ENCODE measurements at places on chromosomes 7 and 10.

DNA sequence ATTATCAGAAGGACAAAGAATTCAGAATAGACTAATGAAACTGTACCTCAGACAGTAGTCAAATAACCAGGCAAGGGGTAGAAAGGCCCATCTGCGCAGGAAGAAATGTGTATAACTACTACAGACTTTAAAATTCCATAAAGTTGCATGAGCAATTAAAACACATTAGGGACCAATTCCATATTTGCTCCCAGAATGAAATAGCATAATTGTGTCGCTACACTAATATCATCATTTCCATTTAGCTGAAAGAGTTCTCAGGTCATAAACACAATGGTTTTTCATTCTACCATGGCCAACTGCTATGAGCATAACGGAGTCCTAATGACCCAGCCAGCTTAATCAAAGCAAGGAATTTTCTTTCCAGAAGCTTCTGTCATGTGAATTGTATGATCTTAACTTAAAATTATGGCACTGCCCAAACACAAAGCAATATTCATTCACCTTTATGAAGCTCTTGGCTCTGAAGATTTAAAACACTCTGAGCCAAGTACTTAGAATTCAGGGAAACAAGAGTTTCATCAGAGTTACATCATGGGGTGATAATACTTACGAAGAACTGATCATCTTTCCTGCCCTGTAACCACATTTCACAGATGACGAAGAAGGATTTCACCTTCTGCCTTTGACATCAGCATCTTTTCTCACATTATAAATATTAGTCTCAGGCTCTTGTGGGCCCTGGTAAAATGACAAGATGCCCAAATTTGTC is 98.1 kb upstream of the DOCK1 start:
- DNase-seq = no peak

- DNase-seq = no peak
Measured at GRCh38 chr7:91431601-91432000, 167.4 kb downstream of the FZD1 start.

DNA sequence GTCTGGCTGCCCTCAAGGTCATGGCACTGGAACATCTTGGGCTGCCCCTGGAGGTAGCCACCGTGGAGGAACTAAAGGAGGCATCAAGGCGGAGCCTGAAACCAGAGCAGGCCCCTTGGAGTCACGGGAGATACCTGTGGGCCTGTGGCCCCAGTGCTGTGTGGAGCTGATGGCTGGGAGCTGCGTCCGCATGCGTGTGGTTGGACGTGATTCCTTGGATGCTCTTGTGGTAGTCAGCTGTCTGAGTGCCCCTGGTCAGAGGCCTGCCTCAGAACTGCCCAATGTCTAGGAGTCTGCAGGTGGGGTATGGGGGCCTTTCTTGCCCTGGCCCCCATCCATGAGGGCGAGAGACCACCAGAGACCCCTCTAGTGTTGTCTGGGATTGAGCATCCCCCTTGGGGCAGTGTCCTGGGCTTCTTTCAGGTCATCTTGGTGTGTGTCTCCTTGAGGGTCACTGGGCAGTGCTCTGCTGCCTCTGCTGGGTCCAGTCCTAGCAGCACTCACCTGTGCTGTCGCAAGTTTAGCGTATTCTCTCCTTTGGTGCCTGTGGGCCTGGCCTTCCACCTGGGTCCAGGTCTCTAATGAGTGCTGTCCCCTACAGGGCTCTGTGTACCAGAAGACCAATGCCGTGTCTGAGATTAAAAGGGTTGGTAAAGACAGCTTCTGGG is 8.1 kb downstream of the PGAM2 start:
- DNase-seq = no peak

- DNase-seq = no peak
Measured at GRCh38 chr7:44222074-44222473, 21.3 kb downstream of the YKT6 start.

DNA sequence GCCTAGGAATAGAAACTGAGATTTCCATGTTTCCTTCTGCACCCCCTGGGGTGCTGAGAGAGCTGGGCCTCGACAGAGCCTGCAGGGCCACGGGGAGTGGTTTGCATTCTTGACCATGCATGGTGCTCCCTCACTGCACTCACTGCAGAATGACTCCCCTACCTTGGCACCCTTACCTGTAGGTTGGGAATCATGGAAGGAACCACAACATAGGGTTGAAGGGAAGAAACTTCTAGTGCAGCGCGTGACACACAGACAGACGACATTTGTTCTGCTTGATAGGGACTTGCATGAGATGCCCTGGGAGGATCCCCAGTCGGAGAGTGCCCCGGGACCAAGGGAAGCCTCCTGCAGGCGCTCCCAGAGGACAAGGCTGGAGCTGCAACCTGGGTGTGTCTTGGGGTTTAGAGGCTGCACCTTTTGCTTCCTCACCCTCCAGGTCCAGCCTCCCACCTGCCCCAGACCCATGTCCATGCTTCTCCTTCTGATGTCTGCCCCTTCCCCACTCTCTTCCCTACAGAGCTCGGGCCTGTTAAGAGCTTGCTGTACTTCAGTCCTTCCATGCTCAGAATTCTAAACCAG is 245.2 kb downstream of the ABCA13 start:
- no peak for DNase-seq

- no peak for DNase-seq
Measured at GRCh38 chr7:124489082-124489819, 276.3 kb downstream of the GPR37 start.

DNA sequence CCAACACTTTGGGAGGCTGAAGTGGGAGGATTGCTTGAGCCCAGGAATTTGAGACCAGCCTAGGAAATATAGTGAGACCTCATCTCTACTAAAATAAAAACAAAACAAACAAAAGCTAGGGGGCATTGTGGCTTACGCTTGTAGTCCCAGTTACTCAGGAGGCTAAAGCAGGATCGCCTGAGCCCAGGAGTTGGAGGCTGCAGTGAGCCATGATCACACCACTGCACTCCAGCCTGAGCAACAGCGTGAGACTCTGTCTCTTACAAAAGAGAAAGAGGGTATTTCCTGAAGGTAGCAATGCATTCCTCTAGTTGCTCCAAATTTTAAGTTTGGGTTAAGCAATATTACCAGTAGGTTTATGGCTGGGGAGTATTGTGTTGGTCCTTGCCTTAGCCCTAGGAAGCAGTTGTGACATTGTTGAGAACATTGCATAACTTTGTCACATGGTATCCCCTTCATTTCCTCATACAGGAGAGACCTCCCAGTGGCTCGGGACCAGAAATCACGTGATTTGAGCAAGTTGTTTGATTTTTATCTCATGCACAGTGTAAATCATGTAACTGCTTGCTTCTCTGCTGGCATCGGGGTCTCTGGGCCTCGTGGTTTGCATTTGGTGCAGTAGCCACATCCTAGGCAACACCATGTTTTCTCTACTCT is 23.3 kb upstream of the SMARCD3 start:
- DNase-seq = no peak

GRCh38 chr7:131104596-131105293 is 222.9 kb upstream of the MKLN1 start:
- peak; percentile 32 for DNase-seq

DNA sequence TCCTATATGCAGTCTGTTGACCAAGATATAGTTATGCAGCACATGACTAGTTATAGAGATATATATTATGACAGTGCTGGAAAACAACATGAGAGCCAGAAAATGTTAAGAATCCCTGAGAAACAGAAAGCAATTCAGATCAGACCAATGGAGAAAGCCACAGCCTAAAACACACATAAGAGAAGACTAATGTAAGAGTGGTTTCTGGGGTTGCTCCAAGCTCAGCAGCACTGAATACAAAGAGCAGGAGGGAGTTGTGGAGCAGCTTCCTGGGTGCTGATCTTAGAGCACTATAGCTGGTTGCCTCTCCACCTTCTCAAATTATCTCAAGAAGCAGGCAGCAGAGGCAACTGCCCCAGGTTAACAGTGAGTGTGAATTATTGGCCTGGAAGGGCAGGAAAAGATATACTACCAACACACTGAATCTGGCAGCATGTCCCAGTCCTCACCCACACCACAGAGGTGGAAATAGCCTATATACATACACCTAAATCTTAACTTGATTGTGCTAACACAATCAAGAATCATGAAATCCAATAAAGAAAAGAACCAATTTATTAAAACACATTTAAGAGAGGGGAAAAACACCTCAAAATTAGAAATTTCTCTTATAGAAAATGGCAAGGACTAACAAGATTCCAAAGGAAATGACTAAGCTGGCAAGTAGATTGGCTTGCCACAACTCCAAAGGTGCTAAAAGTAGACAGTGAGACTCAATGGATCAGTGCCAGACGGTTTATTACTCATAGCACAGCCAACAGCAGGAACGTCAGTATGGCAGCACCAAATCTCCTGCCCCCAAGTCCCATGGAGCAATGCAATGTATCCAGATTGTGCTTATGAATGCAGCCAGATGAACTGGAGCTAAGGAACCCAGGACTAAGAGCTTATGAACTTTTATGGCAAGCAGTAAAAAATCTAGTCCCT is 5.1 kb downstream of the PTTG1IP2 start:
- DNase-seq = no peak

GRCh38 chr10:20158086-20158485 is 341.9 kb downstream of the PLXDC2 start:
- DNase-seq = no peak

- peak; percentile 82 for DNase-seq
Measured at GRCh38 chr10:101779544-101780186, 3.6 kb downstream of the NPM3 start.

- no peak for DNase-seq
Measured at GRCh38 chr10:97028832-97029178, 157.0 kb downstream of the SLIT1 start.

Data from CD4-positive, alpha-beta memory T cell (primary cell).